ENCODE measurements at places on chromosomes 6 and 20.

DNA sequence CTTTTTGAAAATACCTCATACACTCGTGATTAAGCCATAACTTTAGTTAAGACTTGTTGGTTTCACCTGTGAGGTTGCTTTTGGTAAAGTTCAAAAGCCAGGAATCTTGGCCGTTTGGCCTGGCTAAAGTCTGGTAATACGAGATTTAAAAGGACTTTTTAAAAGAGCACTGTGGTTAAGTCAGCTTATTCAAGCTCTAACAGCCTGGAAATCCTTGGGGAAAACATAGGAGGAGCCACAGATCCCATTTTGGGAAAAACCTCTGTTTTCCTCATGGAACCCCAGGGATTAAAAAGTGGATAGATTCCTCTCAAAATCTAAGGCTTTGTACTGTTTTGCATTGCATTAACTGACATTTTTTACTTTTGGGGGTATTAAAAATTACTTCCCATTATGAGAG, 13.7 kb upstream of the SLC22A16 start:
- no peak for DNase-seq

DNA sequence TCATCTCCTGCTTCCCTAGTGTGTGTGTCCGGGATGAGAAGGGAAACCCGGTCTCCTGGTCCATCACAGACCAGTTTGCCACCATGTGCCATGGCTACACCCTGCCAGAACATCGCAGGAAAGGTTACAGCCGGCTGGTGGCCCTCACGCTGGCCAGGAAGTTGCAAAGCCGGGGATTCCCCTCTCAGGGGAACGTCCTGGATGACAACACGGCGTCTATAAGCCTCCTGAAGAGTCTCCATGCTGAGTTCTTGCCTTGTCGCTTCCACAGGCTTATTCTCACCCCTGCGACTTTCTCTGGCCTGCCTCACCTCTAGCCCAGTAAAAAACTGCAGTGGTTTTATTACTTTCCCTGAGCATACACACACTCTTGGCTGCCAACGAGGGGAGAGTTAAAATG, 23.9 kb upstream of the C6orf141 start:
- no peak for DNase-seq

GRCh38 chr6:36938536-36938935, 16.0 kb upstream of the PI16 start:
- no peak for DNase-seq

GRCh38 chr6:87806099-87806498, 104.1 kb upstream of the AKIRIN2 start:
- peak; percentile 52 for DNase-seq

DNA sequence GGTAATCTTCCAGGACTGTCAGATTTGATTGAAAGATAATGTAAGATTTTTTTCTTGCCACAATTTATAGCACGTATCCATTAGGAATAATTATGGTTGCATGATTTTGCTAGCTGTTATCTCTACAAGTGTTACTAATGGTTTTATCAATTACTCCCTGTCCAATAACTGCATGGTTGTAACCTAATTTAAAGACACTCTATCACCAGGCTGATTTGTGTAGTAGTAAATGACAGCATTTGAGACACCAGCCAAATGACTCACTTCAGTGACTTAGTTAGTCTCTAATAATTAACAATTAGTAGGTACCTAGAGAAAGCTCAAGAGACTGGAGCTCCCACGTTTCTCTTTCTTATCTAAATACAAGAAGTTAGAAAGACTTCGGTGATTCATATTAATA, 453.8 kb upstream of the POU3F2 start:
- DNase-seq, result no peak

- no peak for DNase-seq
Measured at GRCh38 chr6:142537612-142538478, 236.0 kb downstream of the ADGRG6 start.

DNA sequence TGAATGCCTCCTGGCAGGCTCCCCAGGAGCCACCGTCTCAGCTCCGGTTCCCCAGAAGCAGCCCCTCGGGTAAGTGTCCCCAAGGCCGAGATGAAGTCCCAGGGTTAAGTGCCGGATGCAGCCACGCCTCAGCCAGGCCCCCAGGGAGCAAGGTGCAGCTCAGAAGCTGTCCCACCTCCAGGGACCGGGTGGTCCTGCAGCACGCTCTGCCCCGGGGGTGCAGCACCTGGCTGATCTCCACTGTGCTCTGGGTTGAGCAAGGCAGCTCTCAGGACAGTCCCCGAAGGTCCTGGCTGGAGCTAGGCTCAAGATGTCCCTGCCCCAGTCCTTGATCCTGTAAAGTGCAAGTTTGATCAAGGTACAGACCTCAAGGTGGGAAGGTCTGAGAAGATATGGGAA, 15.1 kb upstream of the NTSR1 start:
- DNase-seq, result no peak

GRCh38 chr6:154170106-154170505, 131.1 kb downstream of the OPRM1 start:
- DNase-seq, result no peak

DNA sequence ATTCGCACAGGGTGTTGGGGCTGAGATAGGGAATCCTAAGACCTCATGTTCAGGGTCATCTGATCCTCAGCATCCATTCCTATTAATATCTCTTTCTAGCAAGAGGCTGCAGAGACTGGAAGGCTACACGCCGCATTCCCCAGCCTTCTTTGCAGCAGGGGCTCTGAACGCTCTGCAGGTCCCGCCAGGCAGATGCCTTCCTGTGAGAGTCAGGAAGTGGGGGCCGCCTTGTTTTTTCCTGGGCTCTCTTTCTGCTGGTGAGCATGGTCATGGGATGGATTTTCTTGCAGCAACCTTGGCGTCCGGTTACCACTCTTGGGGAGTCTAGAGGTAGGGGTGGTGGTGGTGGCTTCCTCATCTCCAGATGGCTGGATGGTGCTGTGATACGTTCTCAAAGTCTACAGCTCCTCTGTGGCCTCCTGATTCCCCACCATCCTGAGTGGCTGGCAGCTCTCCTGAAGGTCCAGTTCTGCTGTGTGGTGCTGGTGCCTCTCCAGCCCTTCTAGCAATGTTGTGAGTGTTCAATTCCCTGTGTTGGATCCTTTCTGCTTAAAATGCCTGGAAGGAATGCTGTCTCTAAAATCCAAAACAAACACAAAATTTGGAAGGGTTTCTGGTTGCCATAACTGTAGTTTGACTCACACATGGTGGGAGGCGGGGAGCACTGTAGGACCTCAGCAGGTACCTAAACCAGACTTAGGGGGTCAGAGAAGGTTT, 111.9 kb downstream of the CEBPB start:
- no peak for DNase-seq

DNA sequence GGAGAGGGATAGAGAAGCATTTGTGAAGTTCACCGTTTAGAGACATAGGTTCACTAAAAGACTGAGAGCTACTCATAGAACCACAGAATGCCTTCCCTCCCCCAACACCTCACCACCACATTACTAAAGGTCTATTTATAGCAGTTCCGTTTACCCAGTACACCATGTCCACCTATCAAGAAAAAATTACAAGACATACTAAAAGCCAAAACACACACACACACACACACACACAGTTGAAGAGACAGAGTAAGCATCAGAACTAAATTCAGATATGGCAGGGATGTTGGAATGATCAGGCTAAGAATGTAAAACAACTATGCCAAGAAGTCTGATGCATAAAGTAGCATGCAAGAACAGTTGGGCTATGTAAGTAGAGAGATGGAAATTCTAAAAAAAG, 52.3 kb downstream of the SLC22A3 start:
- peak; percentile 3 for DNase-seq

DNA sequence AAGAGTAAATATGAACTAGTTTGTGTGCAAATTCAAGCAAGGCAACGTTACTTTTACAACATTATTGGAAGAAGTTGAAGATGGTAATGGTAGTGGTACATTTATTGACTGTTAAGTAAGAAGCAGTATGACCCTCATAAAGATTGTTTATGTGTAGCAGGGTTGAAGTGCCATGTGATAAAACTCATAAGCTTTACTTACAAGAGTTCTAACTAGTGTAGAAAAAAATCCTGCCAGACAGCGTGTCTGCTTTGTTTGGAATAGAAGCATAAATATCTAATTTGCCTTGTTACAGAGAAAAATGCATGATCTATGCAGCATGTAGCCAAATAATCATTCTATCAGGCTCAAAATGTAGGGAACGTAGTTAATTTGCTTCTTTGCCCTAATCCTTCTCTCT, 450.8 kb upstream of the SOX4 start:
- no peak for DNase-seq

GRCh38 chr20:4216142-4216735, 200.9 kb upstream of the RNF24 start:
- DNase-seq, result no peak

DNA sequence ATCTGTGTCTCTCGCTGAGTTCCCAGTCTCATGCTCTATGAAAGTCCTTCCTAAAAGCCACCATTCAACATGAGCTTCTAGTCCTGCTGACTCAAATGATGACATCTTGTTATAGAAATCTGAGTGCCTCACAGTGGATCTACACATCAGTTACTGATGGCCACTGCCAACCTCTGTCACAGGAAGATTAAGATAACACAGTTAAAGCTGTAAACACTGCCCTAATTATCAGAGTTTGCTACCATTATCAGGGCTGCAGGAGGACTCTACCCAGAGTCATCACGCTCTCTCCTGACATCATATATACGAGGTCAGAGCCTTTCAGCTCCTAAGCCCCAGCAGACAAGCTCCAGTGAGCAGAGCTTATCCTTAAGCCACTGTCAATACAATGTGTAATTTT, 63.2 kb downstream of the HIVEP2 start:
- DNase-seq, result no peak

DNA sequence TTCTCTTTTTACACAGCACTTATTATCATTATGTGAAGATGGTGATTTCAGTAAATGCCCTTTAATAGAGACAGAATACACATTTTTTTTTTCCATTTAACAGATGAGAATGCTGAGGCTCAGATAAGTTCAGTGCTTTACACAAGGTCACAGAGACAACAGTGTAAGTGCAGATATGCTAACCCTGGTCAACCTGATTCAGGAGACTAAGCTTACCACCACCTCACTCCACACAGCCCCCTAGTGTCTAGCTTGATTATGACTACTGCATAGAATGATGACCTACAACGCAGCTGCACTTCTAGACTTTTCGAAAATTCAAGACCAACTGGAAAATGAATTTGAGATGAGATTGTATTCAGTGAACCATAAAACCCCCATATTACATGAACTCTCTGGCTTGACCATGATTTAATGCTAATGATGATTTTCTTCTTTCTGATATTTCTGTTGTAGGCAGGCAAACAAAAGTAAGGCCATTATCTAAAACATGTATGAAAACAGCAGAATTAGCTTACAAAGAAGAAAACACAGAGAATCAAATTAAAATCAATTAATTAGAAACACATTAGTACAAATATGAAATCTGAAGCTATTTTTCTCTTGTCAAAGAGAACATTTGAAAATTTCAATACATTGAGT, 212.1 kb upstream of the PHACTR1 start:
- DNase-seq, result no peak

GRCh38 chr20:58471193-58472164, 43.7 kb downstream of the APCDD1L start:
- no peak for DNase-seq

- peak; percentile 30 for DNase-seq
Measured at GRCh38 chr6:107491138-107491609, 1.3 kb downstream of the SOBP start.

- DNase-seq, result no peak
Measured at GRCh38 chr6:81819767-81820166, 67.3 kb upstream of the TENT5A start.

- no peak for DNase-seq
Measured at GRCh38 chr6:131781687-131782086, 26.1 kb upstream of the ENPP1 start.

DNA sequence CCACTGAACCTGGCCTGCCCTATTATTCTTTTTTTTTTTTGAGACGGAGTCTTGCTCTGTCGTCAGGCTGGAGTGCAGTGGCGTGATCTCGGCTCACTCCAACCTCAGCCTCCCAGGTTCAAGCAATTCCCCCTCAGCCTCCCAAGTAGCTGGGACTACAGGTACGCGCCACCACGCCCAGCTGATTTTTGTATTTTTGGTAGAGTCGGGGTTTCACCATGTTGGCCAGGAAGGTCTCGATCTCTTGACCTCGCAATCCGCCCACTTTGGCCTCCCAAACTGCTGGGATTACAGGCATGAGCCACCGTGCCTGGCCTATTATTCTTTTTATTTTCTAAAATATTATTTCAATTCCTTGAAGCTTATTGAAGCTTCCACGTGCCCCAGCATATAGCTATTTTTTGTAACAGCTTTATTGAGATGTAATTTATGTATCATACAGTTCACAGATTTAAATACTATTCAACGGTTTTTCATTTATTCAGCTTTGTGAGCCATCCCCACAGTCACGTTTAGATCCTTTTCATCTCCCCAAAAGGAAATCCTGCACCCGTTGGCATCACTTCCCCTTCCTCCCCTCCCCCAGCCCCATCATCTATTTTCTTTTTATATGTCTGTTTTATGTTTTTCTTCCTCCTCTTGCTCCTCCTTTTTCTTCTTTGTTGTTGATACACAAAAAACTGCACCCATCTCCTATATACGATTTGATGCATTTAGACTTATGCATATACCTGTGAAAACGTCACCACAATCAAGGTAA, 13.5 kb upstream of the MDFI start:
- DNase-seq, result no peak

DNA sequence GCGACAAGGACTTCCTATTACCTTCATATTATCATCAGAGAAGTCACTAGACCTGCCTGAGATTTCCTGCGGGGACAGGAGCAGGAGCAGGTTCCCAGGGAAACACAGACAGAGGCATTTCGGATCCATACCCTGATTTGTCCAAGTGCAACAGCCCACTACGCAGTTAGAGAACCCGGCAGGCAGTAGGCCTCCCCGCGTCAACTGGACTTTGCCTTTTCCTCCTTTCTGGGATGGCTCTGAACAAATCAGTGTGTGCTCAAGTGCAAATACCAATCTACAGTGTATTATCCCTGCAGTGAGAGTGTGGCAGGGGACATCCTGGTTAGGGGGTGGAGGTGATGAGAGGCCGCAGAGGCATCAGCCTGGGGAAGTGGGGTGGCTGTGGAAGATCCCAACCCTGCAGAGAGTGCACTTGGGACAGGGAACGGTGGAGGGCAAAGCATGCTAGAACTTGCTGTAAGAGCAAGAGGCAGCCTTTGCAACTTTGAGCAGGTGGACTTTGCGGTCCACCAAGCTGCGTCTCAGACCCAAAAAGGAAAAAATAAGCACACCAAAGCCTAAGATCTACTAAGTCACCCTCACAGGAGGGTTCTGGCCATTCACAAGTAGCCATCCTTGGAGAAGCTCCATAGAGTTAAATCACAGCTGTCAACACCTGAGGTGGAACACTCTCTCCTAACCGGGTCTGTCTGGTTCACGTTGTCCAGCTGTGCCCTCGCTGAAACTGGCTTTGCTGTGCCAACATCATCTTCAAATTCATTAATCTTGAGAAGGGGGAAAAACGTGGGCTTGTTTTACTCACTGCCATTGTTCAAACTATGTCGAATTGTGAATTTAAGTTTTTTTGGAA, 159.1 kb downstream of the ZDHHC14 start:
- DNase-seq, result no peak

DNA sequence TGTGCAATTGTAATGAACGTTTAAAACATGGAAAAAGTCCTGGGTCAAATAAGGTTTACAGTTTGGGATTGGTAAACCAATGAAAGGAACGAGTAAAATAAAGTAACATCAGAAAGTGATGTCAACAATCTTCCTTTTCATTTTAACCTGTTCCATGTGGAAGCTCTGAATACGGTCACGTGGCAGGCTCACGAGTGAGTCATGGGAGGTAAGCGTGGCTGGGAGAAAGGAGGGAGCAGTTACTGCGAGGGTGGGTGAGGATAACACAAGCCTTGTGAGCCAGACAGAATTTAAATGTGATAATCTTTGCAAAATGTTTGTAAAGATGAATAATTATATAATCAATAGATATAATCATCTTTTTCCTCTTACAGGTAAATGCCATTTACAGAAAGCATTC, 171.3 kb upstream of the HDAC2 start:
- DNase-seq, result no peak

GRCh38 chr6:108627692-108628550, 67.2 kb downstream of the FOXO3 start:
- DNase-seq, result no peak
